ENCODE measurements at places on chromosomes 7 and 10.
A peak's percentile ranks its signal among the peaks of the same experiment; 100 is the strongest.

DNA sequence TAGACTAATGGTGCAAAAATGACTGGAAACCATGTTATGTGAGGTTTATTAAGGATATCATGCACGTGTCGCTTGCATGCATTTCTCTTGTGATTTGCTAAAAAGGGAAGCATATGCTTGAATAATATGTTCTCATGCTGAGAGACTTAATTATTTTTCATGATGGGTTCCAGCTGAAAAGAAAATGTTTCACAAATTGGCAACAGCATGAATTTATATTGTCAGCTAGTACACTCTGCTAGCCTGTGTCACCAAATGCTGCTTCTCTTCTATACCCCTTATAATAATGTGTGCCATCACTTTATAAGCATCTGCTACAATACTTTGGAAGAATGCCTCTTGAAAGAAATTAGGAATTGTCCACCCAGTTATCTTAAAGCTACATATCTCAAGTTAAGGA lies 63.0 kb downstream of the GNAI1 start:
- no peak for DNase-seq

GRCh38 chr10:30639946-30640786 lies 10.6 kb upstream of the LYZL2 start:
- DNase-seq, result peak; percentile 44

DNA sequence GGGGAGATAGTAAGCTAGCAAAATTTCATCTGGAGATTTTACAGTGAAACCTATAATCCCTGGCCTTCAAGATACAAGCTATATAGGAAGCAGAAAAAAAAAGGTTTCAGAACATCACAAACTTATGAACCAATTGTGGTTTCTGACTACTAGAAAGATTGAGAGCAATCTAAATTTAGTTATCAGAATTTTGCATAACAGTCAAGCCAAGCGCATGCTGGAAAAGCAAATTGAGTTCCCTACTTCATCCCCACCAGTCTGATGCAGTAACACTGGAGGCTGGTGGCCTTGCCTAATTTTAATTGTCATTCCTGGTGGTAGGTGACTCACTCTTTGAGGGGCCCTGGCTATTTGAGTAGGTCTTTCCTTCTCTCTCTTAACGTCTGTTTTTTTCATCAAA lies 46.3 kb upstream of the ELMO1 start:
- DNase-seq, result no peak

- no peak for DNase-seq
Observed at GRCh38 chr10:100984672-100985177, 2.6 kb downstream of the MRPL43 start.

DNA sequence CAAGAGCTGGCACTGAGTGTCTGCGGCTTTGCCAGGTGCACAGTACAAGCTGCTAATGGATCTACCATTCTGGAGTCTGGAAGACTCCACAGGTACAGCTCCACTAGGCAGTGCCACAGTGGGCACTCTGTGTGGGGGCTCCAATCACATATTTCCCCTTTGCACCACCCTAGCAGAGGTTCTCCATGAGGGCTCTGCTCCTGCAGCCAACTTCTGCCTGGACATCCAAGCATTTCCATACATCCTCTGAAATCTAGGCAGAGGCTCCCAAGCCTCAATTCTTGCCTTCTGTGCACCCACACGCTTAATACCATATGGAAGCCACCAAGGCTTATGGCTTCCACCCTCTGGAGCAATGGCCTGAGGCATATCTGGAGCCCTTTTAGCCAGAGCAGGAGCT lies 29.2 kb downstream of the IQUB start:
- no peak for DNase-seq

DNA sequence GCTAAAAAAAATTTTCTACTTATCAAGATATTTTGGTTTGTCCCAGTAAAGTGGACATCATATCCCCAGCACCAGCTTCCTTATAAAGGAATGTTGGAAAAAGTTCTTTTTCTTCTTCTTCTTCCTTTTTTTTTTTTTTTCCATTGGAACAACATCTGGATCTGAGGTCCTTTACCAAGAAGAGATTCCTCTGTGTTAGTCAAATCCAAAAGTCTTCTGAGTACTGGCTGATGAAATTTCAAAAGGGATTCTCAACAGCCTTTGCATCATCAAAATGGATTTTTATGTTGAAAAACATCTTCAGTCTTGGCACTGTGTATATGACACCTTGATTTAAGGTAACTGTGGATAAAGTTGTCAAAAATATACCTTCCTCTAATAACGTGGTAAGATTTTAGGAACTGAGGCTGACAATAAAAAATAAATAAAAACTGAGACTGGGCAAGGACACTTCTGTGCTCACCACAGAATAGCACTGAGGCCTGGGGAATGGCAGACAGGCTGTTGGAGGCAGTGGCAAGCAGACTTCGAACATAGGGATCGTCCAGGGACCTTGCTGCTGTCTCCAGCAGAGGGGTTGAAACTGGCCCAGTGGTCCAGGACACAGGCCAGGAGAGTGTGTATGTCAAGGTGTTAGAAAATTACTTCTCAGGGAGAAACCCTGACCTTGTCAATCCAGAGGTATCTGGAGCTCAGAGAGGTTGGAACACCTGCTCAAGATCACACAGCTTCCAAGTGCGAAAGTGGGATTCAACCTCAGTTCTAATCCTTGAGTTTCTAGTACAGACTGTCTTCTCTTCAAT lies 130.4 kb downstream of the PTPN20 start:
- DNase-seq, result no peak

DNA sequence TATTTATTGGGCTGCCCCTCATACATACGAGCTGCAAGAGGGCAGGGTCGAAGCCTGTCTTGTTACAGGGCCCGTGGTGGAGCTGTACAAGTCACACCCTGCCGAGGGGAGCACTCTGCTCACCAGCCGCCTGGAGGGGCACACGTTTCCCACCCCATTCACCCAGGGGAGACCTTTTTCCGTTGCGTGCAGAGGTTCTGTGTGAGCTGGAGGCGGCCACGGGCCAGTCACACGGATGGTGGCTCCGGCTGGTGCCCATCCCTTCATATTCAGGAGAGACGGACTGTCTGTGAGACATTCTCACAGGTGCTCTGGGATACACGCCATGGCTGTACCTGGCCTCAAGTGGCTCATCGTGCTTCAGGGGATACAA lies 47.9 kb upstream of the FAM20C start:
- no peak for DNase-seq

DNA sequence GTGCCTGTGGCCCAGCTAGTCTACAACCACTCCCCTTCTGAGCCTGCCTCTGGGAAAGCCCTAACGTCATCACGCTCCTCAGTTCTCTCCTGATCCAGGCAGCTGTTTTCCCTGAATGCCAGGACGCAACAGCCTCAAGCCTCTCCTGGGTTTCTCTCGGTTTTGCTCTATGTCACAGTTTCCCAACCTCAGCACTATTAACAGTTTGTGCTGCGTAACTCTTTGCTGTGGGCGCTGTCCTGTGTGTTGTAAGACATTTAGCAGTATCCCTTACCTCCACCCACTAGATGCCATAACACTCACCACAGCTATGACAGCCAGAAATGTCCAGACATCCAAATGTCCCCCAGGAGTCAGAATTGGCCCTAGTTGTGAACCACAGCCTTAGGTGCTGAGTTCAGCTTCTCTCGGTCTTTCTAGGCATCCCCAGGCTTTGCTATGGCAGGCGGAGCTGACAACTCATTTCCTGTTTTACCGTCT lies 226.3 kb upstream of the NPVF start:
- no peak for DNase-seq

DNA sequence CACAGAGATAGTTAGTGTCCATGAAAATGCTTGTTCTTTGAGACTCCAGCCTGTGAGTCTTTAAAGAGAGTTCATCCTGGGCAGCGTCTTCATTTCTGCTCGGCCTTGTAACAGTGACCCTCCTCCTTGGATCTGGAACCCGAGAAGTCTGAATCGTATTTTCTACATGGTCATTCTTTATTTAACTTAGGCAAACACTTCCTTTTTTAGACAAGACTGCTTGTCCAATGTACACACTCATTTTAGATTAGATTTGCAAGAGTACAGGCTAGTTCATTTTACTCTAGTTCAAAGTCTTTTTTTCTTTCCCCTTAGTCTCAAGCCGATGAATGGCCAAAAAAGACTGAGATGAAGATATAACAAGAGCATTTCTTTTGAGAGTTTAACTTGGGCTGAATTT lies 133.5 kb downstream of the CHN2 start:
- no peak for DNase-seq

GRCh38 chr10:49762566-49762877 lies 399 bp upstream of the OGDHL start:
- DNase-seq, result no peak

- no peak for DNase-seq
Observed at GRCh38 chr7:122217125-122217524, 73.1 kb upstream of the AASS start.

GRCh38 chr7:116621649-116622048 lies 50.3 kb upstream of the MET start:
- DNase-seq, result no peak

DNA sequence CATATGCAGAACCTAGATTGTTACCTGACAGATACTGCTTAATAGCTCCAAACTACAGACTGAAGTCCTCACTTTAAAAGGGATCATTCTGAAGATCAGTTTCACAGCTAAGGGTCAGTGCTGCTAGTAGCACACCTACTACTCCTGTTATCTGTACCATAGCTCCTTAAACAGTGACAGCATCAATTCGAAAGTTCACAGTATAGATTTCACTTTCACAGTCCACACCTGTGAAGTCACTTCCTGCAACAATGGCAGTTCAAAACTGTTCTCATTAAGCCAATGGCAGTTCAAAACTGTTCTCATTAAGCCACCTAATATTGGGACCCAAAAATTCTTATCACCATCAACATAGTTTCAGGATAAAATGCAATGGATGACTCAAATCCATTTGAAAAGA lies 10.7 kb upstream of the FHIP2A start:
- no peak for DNase-seq

GRCh38 chr10:68560943-68561864 lies 1.1 kb downstream of the TET1 start:
- DNase-seq, result no peak

Data from CD4-positive, alpha-beta T cell treated with Interleukin-6 at 100 ng/mL for 8 hours (primary cell).